ENCODE measurements at places on chromosomes 13 and 19. TPM values are rescaled to one million over a fixed set of nuclear protein-coding genes. Genes with fewer than 3 reads are reported as not detected.

The ZNF813 gene
- total RNA-seq: 1.4 TPM

The MIER2 gene
- 15.4 TPM for total RNA-seq

GRCh38 chr13:66563076-66563475, 667.1 kb downstream of the PCDH9 start:
- H3K27me3 ChIP-seq: no peaks in the 10 kb centered on the region
- H3K27ac ChIP-seq: no peak overlapping the region
- H3K4me3 ChIP-seq: no peak overlapping the region
- no peak for DNase-seq
- no peaks in the 10 kb centered on the region for H3K36me3 ChIP-seq

The KLHL1 gene
- total RNA-seq: not detected

GRCh38 chr13:45847554-45848224, 3.9 kb downstream of the SIAH3 start:
- H3K27me3 ChIP-seq: peaks cover 29% of the 10 kb centered on the region
- no peaks in the 10 kb centered on the region for H3K36me3 ChIP-seq
- no peak overlapping the region for H3K27ac ChIP-seq

GRCh38 chr13:70042193-70042592, 65.4 kb upstream of the ATXN8OS start:
- no peak overlapping the region for H3K4me3 ChIP-seq
- H3K36me3 ChIP-seq: no peaks in the 10 kb centered on the region
- H3K4me1 ChIP-seq: no peaks in the 10 kb centered on the region
- H3K27ac ChIP-seq: no peak overlapping the region
- peak; percentile 68 for DNase-seq

GRCh38 chr13:26895808-26896466, 135.4 kb upstream of the GPR12 start:
- no peak overlapping the region for H3K4me3 ChIP-seq
- no peaks in the 10 kb centered on the region for H3K27me3 ChIP-seq
- no peaks in the 10 kb centered on the region for H3K4me1 ChIP-seq
- DNase-seq: no peak
- H3K36me3 ChIP-seq: no peaks in the 10 kb centered on the region

The DYRK1B gene
- total RNA-seq: 10.7 TPM

GRCh38 chr13:33723365-33723764, 94.6 kb upstream of the RFC3 start:
- DNase-seq: no peak
- H3K27ac ChIP-seq: no peak overlapping the region
- H3K36me3 ChIP-seq: no peaks in the 10 kb centered on the region
- peaks cover 33% of the 10 kb centered on the region for H3K4me1 ChIP-seq
- no peak overlapping the region for H3K4me3 ChIP-seq
- H3K27me3 ChIP-seq: no peaks in the 10 kb centered on the region

DNA sequence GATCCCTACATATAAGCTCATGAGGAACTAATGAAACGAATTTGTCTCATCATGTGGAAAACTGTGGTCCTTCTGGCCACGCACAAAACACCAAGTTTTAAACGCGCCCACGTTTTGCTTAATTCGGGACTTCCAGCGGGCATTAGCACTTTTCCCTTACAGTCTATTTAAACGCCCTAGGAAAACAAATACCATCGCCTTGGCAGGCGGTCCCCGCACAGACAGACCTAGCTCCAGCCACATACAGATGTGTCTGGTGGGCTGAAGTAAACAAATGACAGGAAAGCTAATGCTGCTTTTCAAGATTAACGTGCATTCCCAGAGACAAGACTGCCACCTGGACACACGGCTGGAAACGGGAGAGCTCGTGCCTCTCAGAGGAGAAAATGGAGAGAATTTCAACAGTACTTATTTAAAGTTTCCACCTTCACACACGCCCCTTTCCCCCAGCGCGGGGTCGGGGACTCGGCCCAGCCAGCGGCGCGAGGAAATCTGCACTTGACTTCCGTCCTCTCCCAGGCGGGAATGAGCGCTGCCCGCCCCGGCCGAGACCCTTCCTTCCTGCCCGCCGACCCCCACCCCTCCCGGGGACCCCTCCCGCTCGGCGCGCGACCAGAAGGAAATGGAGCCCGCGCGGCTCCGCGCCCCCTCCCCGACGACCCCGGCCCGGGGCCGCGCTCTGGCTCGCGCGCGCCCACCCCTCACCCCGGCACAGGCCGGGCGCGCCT, 931 bp downstream of the USP12 start:
- no peaks in the 10 kb centered on the region for H3K27me3 ChIP-seq
- peak; percentile 34 for DNase-seq
- H3K4me3 ChIP-seq: peak overlapping the region; percentile 73

GRCh38 chr13:112871742-112872141, 97.3 kb upstream of the MCF2L start:
- DNase-seq: no peak
- no peak overlapping the region for H3K4me3 ChIP-seq
- H3K36me3 ChIP-seq: peaks cover 9% of the 10 kb centered on the region
- no peaks in the 10 kb centered on the region for H3K27me3 ChIP-seq
- H3K4me1 ChIP-seq: peaks cover 8% of the 10 kb centered on the region

The KLK14 gene
- not detected for total RNA-seq

DNA sequence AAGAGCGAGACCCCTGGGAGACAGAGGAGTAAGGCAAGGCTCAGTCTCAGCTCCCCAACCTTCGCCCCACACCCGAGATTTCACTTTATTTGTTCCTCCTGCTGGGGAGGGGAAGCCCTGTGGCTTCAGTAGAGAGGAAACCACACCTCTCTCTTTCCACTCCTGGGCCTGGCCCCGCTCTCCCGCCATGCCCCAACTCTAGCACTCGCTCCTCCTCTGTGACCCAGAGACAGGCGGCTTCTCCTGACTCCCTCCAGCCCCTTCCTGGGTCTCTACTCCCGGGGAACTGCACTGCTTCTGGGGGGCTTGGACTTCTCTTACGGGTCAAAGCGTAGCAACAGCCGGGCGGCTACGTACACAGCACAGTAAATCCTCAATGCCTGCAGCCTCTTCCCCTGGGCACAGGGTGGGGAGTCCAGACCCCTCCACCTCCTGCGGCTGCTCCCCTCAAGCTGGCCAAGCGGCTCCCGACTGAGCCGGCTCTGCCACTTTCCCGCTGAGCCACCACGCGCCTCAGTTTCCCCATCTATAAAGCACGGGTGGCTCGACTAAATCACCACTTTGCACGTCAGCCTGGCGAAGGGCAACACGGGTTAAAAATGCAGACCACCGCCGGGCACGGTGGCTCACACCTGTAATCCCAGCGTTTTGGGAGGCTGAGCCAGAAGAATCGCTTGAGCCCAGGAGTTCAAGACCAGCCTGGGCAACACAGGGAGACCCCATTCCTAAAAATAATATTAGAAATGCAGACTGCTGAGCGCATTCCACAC, 1.4 kb downstream of the RNF126 start:
- H3K36me3 ChIP-seq: peaks cover 21% of the 10 kb centered on the region
- no peaks in the 10 kb centered on the region for H3K27me3 ChIP-seq
- peak overlapping the region; percentile 95 for H3K4me3 ChIP-seq
- H3K27ac ChIP-seq: peak overlapping the region; percentile 93
- DNase-seq: peak; percentile 75

GRCh38 chr19:51139299-51140014, 2.6 kb upstream of the SIGLEC7 start:
- H3K4me3 ChIP-seq: no peak overlapping the region
- no peak for DNase-seq
- H3K27me3 ChIP-seq: peaks cover 18% of the 10 kb centered on the region
- H3K36me3 ChIP-seq: no peaks in the 10 kb centered on the region
- no peak overlapping the region for H3K27ac ChIP-seq

DNA sequence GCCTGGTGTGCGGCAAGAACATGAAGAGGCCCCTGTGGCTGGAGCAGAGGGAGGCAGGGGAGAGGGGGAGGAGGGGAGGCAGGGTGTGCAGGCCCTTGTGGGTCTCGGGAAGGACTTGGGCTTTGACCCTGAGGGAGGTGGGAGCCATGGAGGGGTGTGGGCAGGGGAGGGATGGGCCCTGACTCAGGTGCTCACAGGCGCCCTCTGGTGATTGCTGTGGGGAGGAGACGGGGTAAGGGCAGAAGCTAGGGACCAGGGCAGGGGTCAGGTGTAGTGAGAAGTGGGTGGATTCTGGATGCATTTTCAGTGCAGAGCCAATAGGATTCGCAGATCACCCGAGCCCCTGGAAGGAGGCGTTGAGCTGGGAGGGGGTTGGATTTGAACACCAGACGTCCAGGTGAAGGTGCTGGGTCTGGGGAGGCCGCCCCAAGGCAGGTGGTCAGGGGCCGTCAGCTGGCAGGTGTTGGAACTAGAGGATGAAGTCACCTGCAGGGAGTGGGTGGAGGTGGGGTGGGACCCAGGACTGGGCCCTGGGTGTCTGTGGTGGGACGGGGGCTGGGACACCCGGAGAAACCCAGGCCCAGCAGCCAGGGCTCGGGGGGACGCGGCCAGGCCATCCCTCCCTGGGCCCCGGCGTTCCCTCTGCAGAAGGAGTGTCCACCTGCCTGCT, 185.4 kb downstream of the KDM4B start:
- no peak overlapping the region for H3K27ac ChIP-seq
- no peaks in the 10 kb centered on the region for H3K4me1 ChIP-seq
- no peaks in the 10 kb centered on the region for H3K36me3 ChIP-seq
- H3K4me3 ChIP-seq: no peak overlapping the region
- no peak for DNase-seq
- no peaks in the 10 kb centered on the region for H3K27me3 ChIP-seq

The ZNF726 gene
- total RNA-seq: 8.4 TPM

DNA sequence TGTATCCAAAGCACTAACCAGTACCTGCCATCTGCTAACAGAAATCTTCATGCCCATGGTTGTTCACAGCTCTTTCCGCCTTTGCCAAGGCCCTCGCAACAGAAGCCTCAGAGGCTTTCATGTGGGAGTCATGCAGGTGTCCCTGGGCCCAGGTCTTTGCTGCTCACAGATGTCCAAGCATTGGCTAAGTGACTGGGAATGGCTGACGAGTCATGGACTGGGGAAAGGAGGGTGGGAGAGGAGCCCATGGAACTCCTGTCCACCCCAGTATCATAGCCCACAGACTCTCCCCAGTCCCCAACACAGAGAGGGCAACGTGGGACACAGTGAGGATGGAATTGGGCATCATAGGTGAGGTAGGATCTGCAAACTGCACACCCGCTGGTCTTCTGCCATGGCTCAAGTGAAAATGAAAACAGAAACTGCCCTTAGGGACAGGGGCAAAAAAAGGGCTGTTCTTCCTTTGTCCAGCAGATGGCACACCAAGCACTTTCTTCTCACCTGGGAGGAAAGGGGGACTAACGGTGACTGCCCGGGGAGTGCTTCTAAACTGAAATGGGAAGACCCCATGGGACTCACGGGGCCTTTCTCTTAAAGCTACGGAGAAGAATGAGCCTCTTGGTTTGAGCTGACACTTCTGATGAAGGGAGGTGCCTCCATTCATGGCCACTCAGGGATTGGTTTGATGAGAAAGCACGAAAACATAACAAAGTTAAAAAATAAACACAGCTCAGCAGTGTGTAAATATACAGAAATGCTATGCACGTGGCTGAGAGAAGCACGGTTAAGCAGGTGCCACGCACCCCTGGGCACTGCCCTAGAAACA, 11.1 kb upstream of the DHRS12 start:
- peak; percentile 78 for DNase-seq
- no peaks in the 10 kb centered on the region for H3K36me3 ChIP-seq
- peaks cover 23% of the 10 kb centered on the region for H3K4me1 ChIP-seq
- peak overlapping the region; percentile 23 for H3K27ac ChIP-seq
- no peaks in the 10 kb centered on the region for H3K27me3 ChIP-seq
- H3K4me3 ChIP-seq: peak overlapping the region; percentile 14

GRCh38 chr19:51091895-51092873, 9.5 kb upstream of the KLK14 start:
- no peak overlapping the region for H3K4me3 ChIP-seq
- H3K36me3 ChIP-seq: no peaks in the 10 kb centered on the region
- no peak for DNase-seq
- peaks cover 16% of the 10 kb centered on the region for H3K4me1 ChIP-seq
- no peaks in the 10 kb centered on the region for H3K27me3 ChIP-seq

DNA sequence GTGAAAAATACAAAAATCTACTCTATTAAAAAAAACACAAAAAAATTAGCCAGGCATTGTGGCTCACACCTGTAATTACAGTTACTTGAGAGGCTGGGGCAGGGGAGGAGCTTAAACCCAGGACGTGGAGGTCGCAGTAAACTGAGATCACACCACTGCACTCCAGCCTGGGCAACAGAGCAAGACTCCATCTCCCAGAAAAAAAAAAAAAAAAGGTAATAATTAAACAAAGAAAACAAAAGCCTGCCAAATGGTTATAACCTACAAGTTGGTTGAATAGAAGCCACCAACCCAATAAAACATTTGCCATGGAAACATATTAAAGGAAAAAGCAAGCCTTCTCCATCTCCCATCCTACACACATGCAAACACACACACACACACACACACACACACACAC, 255.2 kb downstream of the ITGBL1 start:
- no peak for DNase-seq
- no peaks in the 10 kb centered on the region for H3K27me3 ChIP-seq
- no peak overlapping the region for H3K27ac ChIP-seq
- H3K36me3 ChIP-seq: no peaks in the 10 kb centered on the region

DNA sequence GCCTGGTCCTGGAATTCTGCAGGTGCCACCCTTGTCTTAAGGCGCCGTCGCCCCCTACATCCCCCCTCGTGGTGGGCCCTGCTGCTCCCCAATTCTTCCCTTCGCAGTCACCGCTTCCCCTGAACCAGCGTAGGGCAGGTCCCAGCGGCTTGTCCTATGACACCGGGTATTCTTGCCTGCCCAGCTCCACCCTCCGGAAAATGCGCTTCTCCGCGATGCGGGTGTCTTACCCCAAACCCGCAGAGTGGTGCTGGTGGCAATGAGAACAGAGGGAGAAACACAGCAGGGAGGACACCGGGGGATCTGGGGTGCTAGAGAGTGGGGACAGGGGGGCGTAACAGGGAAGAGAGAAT, 9.0 kb downstream of the ZNF808 start:
- H3K27me3 ChIP-seq: no peaks in the 10 kb centered on the region
- peak overlapping the region; percentile 80 for H3K27ac ChIP-seq
- no peaks in the 10 kb centered on the region for H3K4me1 ChIP-seq

The CGB1 gene
- not detected for total RNA-seq

The F10 gene
- total RNA-seq: 0.45 TPM

The ZNF701 gene
- total RNA-seq: 6.4 TPM

GRCh38 chr13:28976195-28976594, 156.1 kb downstream of the MTUS2 start:
- no peaks in the 10 kb centered on the region for H3K27me3 ChIP-seq
- no peaks in the 10 kb centered on the region for H3K4me1 ChIP-seq
- H3K36me3 ChIP-seq: no peaks in the 10 kb centered on the region
- no peak for DNase-seq
- no peak overlapping the region for H3K27ac ChIP-seq
- no peak overlapping the region for H3K4me3 ChIP-seq

DNA sequence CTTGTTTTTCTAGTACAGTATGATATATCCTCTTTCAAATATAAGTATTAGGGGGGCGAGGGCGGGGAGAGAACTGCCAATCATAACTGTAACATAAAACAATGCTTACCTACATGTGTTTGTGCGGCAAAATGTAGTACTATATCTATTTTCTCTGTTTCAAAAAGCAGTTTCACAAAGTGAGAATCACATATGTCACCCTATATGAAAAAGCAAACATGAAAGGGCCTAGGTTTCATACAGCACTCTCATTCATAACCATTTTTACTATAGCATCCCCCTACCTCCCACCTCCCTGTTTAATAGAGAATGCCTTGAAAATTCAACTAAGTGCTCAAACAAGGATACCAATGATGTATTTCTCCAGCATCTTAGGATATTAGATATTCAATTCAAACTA, 5.2 kb downstream of the TGDS start:
- no peaks in the 10 kb centered on the region for H3K27me3 ChIP-seq
- no peak overlapping the region for H3K4me3 ChIP-seq
- no peak overlapping the region for H3K27ac ChIP-seq
- H3K4me1 ChIP-seq: peaks cover 30% of the 10 kb centered on the region

- DNase-seq: no peak
- no peak overlapping the region for H3K4me3 ChIP-seq
These were observed 162.4 kb downstream of the PCDH20 start for GRCh38 chr13:61253105-61253877.

Measured in stomach (tissue), 19 donors.